CD4-positive, alpha-beta T cell treated with Interleukin-17A for 1 hour (primary cell): ENCODE measurements at places on chromosomes 12 and 14.

- no peak for DNase-seq
Measured at GRCh38 chr12:12804432-12804886, 8.7 kb upstream of the DDX47 start.

GRCh38 chr14:60495946-60496345, 10.1 kb upstream of the C14orf39 start:
- no peak for DNase-seq

GRCh38 chr12:14873440-14874185, 12.0 kb downstream of the MGP start:
- no peak for DNase-seq

DNA sequence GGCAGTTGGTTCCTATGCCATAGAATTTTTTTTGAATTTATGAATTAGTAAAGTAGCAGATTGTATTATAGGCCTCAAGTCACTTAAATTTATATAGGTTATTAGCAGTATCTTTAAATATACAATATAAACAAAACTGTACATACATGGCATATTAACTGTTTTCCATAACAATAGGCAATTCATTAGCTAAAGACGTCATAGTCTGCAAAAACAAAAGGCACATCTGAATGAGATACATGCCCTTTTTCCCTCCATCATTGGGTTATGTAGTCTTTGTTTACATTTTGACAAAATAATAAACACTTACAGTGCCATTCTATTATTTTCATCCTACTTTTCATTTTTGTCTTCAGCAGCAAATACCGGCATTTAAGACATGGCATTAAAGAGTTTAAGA, 1.1 kb upstream of the VCPKMT start:
- DNase-seq, result no peak

GRCh38 chr12:11755302-11755930, 105.9 kb downstream of the ETV6 start:
- no peak for DNase-seq

- DNase-seq, result no peak
Measured at GRCh38 chr14:30928462-30928861, 54.1 kb downstream of the COCH start.

- no peak for DNase-seq
Measured at GRCh38 chr12:79778802-79779448, 88.2 kb upstream of the PAWR start.

GRCh38 chr12:78964521-78964920, 99.9 kb downstream of the SYT1 start:
- no peak for DNase-seq

DNA sequence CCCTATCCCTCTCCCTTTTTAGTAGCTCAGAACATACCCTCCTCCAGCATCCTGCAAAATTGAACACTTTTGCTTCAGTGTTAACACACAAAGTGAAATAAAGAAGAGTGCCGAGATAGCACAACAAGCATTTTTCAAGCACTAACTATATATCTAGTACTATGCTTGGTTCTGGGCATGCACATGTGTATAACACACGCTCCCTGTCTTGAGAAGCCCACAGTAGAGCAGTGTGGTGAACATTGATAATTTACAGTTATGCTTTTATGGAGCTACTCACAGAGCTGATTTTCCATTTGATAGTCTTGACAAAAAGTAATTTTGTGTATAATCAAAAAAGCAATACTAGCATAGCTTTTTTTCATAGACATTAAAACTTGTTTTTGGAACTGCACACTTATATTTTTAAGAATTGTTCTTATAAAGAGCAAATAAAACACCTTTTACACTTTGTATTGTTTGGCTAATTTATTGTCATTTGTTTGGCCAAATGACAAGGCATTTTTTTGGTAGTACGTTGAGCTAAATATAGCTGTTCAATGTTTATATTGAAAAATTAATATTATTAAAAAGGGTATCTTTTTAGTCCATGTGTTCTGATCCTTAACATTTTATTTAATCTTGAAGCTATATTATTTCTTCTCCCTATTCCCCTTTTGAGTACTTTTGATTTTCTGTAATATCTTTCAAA, 39.7 kb downstream of the LEMD3 start:
- DNase-seq, result no peak

DNA sequence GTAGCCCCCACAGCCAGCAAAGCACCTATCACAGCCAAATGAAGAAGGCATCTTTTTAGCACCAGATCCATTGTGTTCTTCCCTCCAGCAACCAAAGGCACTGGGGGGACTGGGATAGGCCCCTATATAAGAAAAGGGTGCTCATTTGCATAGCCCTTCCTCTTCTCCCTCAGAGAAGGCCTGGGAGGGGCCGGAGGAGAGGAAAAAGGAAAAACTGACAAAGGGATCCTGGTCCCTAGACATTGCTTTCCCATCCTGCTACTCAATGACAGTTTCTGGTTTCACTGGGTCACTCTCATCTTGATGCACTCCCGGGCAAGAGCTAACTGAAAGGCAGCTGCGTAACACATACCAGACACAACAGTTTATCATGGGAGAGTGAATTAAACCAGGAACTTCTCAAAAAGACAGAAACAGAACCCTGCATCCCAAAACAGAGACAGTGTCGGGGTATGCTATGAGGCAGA, at the start of gene PMEL:
PMEL (minus strand) TSS at position 102 of the 467 bp plus-strand sequence; CDS start at position 71, 31 bp downstream.
- DNase-seq, result no peak

DNA sequence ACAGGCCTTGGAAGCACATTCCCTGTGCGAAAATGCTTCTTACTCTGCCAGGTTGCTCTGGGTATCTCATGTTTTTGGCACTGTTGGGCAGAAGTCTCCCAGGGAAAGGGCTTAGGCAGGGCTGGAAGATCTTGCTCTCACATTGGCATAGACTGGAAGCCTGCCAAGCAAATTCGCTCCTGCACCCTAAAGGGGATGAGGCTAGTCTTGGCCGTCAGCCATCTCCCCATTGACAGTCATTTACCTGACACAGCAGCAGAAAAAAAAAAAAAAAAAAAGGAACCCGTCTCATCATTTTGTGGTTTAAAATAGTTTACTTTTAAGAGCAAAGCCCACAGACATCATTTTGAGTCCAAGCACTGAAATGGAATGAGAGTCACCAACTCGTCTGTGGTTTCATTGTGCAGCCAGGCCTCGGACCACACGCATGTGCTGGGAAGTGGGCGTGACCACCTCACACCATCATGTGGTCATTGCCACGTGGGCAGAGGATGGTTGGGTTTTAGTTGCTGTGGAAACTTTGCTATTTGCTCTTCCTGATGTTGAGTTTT, 84.8 kb downstream of the NRXN3 start:
- no peak for DNase-seq

- no peak for DNase-seq
Measured at GRCh38 chr12:83763425-83763824, 1076.7 kb downstream of the TMTC2 start.

DNA sequence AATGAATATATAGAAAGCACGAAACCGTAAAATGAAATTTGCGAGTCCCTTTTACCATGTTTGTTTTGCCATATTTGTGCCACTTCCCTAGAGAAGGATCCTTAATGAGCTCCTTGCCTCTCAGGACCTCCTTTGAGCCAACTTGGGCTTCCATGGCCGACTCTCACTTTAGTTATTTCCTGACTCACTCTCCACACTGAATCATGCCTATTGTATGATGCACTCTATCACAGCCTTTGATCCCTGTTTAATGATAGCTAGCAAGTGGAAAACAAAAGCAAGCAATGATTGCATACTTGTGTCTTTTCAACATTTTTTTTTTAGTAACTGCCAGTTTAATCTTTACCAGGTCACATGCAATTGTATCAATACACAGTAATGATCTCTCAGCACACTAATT, 153.2 kb downstream of the CCER1 start:
- DNase-seq, result no peak

GRCh38 chr14:98940693-98941437, 331.1 kb downstream of the BCL11B start:
- no peak for DNase-seq

GRCh38 chr14:95291859-95292542, 27.7 kb downstream of the CLMN start:
- no peak for DNase-seq

DNA sequence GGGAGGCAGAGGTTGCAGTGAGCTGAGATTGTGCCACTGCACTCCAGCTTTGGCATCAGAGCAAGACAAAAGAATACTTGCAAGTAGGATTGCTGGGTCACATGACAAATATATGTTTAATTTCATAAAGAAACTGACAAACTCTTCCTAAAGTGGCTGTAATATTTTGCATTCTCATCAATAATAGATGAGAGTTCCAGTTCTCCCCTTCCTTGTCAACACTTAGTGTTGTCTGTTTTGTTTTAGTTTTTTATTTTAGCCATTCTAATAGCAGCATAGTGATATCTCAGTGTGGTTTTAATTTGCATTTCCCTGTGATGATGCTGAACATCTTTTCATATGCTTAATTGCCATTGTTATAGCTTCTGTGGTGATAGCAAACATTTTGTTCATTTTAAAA, 31.2 kb downstream of the SLC39A9 start:
- no peak for DNase-seq

DNA sequence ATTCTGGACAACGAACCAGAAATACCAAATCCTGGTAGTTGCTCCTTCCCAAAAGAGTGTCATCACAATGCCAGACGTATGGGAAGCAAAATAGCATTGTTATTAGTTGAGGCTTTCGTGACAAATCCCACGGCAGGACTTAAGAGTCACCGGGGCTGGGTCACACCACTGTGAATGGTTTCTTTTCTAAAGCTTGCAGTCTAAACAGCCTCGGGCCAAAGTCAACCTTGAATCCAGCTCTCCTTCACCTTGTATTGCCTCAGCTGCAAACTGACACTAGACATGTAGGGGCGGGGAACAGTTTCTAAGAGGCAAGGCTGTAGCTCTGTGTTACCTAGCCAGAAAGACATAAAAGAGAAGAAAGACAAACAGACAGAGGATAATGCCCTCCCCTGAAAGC, 734.8 kb downstream of the MED13L start:
- no peak for DNase-seq

GRCh38 chr14:67674139-67674479, 323 bp downstream of the VTI1B start:
- DNase-seq, result peak; percentile 46

- DNase-seq, result no peak
Measured at GRCh38 chr12:113997365-113997764, 31.2 kb upstream of the RBM19 start.

DNA sequence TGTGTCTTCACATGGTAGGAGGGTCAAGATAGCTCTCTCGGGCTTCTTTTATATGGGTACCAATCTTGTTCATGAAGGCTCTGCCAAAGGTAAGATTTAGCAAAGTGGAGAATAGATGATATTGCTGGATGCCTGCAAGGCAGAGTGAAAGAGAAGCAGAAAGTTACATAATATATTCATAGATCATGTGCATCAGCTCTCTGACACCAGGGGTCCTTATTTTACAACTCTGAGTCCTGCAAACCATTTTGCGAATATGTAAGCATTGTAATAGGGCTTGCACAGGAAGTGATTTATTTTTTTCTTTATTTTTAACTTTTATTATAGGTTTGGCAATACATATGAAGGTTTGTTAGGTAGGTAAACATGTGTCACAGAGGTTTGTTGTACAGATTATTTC, 31.8 kb downstream of the CRADD start:
- no peak for DNase-seq

GRCh38 chr14:72738161-72738611, 155.7 kb downstream of the DPF3 start:
- no peak for DNase-seq

DNA sequence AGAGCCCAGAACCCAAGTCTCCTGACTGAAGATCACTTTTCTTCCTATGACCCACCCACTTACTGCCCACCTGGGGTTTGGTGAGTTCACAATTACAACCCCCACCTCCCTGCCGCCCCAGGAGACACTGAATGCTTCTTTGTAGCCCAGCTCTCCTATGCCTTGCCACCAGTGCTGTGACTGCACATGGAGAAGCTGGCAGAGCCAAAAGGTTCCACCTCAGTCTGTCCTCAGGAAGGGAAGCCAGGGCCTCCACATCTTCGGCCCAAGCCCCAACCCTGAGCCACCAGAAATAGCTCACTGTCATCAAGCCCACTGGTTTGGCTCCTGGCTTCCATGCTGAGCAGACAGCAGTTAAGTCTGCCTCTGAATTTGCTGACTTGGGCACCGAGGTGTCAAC, 25.6 kb downstream of the OTUB2 start:
- no peak for DNase-seq

DNA sequence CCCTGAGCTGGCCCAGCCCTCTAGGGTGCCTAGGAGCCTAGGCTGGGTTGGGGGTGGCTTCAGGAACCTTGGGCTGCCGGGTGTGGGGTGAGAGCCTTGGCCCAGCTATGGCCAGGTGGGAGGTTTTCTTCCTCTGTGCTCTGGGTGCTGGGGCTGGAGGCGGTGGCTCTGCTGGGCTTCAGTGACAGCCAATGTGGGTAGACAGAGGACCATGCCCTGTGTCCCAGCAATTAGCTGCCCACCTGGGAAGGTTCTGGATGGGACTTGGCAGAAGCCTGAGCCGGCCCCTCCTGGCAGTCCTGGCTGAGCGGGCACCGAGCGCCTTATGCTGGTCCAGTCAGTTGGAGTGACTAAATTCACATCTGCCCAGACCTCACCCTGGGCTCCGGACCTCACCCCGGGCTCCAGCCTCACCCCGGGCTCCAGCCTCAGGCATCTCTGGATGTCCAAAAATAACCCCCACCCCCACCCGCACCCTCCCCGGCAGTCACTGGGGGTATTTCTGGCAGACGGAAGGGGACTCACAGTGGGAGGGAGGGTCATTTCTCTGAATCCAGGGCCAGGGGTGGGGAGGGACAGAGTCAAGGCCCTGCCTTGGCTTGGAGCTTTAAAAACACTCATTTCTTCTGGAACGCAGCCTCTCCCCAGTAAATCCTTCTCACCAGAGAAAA, 46.9 kb downstream of the CYP46A1 start:
- no peak for DNase-seq

- no peak for DNase-seq
Measured at GRCh38 chr12:132548430-132549058, 58.6 kb downstream of the FBRSL1 start.

- DNase-seq, result no peak
Measured at GRCh38 chr14:40119765-40120164, 687.5 kb upstream of the FBXO33 start.

DNA sequence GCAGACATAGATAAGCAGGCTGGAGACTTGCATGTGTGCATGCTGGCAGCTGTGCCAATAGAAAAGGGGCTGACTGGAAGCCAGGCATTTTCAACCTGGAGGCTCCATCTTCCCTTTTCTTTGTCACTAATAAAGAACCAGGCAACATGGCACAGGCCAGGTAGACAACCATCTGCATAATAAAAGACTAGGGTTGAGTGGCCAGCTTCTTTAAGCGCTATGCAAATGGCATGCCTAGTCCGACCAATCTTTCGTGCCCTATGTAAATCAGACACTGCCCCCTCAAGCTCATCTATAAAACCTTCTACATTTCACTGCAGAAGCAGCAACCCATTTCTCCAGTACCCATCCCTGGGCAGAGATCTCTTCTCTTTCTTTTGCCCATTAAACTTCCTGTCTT, 4.6 kb upstream of the KLRC1 start:
- no peak for DNase-seq

DNA sequence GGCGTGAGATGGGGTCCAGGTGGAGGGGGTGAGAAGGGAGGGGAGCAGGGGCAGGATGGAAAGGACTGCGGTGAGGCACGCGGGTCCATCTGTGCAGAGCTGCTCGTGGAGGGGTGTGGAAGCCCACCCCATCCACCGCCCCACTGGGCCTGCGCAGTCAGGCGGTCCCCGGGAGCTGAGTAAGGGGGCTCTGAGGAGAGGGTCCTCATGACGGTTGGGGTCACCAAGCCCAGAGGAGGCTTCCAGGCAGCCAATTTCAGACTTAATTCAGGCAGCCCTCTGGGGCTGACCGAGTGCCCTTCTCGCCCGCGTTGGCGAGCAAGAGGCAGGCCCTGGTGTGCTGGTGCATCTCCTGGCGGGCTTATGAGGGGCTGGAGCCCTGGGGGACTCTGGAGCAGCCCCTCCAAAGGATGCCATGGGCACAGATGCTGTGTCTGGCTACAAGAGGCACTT, 115.5 kb downstream of the KIF26A start:
- DNase-seq, result no peak

- peak; percentile 52 for DNase-seq
Measured at GRCh38 chr14:91410771-91411536, 6.7 kb downstream of the CCDC88C start.
